Pulmonary artery endothelial cell (primary cell): ENCODE measurements at places on chromosomes 4 and X.

DNA sequence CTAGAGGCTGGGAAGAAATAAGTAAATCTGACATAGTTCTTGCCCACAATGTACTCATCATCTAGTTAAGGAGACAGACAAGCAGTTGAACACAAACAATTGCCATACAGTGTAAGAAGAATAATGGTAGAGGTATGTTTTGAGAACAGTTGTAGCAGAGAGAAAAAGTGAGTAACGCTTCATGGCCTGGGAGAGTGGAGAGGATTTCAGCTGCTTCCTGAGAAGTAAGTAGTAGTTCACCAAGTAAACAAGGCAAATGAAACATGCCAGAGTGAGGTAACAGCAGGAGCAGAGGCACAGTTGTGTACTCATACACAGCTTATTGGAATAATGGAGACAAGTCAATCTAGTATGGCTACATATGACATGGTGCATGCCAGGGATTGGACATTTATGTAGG, 53.6 kb upstream of the RAP2C start:
- DNase-seq: no peak

GRCh38 chrX:44343412-44344141, at the start of gene EFHC2:
EFHC2 (minus strand) TSS chrX:44343672; CDS start chrX:44343588, 84 bp downstream.
- no peak for DNase-seq

DNA sequence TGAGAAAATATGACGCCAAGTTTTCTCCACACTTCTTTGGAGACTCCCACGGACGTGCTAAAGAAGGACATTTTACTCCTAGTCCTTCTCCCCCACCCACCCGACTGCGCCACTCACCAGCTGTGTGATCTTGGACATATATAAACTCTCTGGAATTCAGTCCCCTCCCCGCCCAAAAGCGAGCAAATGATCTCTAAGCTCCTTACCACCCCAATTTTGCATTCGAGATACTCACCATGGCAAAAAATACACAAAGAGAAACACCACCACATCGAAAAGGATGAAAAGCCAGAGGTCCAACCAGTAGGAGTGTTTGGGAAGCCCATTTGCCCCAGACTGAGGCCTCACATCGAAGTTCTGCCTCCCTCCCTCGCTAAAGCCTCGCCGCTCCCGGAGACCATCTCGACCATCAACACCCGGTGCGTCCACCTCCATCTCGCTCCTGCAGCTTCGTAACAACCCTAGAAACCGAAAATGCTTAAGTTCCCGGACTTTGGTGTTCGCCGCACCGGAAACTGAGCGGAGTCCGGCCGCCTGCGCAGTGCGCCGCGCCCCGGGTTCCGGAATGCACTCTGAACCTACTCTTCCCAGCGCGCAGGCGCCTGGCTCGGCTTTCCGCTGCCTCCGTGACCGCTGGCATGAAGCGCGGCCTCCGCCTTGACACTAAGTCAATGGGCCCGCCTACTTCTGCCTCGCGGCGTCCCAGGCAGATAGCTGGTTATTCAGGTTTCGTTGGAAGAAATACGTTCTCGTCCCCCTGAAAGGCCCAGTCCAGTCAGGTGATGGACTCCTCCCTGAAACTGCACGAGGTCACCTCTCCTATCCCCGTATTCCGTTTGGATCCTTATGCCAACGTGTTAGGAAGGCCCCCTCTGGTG, 21.6 kb downstream of the FABP2 start:
- DNase-seq: peak; percentile 66

GRCh38 chr4:76748649-76749048, 149.3 kb downstream of the SOWAHB start:
- no peak for DNase-seq

GRCh38 chrX:10108288-10108687, 48.5 kb upstream of the CLCN4 start:
- DNase-seq: no peak

GRCh38 chrX:84830836-84831235, 172.8 kb upstream of the APOOL start:
- no peak for DNase-seq

- no peak for DNase-seq
Observed at GRCh38 chr4:57344296-57344695, 234.1 kb upstream of the IGFBP7 start.

GRCh38 chrX:124594017-124594651, 247.8 kb downstream of the SH2D1A start:
- DNase-seq: no peak

- DNase-seq: no peak
Observed at GRCh38 chr4:165678236-165678935, 194.7 kb upstream of the TLL1 start.

- no peak for DNase-seq
Observed at GRCh38 chr4:2761035-2761923, 5.1 kb upstream of the TNIP2 start.

- DNase-seq: no peak
Observed at GRCh38 chrX:145821898-145822571, 4.4 kb downstream of the SLITRK2 start.

DNA sequence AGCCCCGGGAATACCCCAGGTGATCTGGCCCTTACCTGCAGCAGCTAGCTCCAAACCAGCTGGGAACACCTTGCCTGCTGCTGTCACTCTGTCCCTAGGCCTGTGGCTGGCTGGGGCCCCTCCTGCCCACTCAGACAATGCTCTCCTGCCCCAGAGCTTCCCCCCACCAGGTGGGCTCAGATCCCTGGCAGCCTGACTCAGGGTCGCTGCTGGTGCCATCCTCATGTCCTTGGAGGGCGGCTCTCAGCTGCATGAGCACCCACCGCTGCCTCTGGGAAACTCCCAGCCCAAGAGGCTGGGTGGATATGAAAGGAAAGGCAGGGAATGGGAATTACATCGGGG, 15.8 kb downstream of the C4orf50 start:
- no peak for DNase-seq

DNA sequence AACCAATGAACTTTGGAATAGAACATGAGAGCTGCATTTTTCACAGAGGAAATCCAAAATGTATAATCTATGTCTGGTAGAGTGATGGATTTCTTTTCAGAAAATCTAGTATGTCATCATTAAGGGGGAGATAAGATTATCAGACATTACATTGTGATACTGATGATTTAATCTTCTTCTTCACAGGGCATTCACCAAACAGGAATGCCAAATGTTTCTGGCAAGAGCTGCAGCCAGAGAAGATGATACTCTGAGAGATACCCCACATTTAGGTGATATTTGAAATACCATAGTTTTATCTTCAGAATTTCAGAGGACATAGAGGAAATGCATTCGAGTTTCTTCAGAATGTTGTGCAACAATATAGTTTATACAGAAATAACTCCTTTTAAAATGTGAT, 1523.7 kb upstream of the ADGRL3 start:
- no peak for DNase-seq

- DNase-seq: peak; percentile 32
Observed at GRCh38 chr4:72975488-72975784, 94.1 kb downstream of the COX18 start.

- DNase-seq: no peak
Observed at GRCh38 chrX:95612350-95612749, 1072.3 kb upstream of the DIAPH2 start.

GRCh38 chrX:65589304-65589703, 54.7 kb upstream of the LAS1L start:
- DNase-seq: no peak

GRCh38 chrX:119093991-119094735, 21.4 kb downstream of the CT47C1 start:
- DNase-seq: no peak

GRCh38 chr4:82851885-82852750, 38.8 kb downstream of the SEC31A start:
- no peak for DNase-seq

GRCh38 chr4:153809307-153809706, 20.4 kb upstream of the SFRP2 start:
- DNase-seq: no peak
